ENCODE measurements at places on chromosomes 4 and X.

- no peak for DNase-seq
These were observed 155.9 kb upstream of the PJA1 start for GRCh38 chrX:69321006-69321655.

- no peak for DNase-seq
These were observed 1.1 kb downstream of the LIN54 start for GRCh38 chr4:83009529-83009928.

GRCh38 chr4:38967260-38968095 is 64.7 kb downstream of the TMEM156 start:
- DNase-seq, result no peak

DNA sequence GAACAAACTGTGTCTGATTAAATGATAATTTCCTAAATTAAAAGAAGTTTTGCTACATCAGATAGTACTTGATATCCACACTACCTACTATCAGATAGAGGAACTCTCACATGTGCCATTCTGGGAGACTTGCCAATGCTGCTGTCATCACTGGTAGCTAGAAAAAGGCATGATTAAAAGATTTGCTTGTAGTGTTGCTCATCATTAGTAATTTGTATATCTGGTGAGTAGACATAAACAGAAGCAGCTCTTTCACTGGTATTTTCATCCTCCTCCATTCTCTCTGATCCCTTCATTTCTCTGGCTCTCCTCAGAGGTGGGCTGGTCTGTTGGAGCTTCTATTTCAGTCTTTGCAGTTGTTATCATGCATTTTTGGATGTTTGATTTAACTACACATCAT is 56.0 kb downstream of the SPRY1 start:
- no peak for DNase-seq
